ENCODE measurements at places on chromosomes 3 and 15. TPM values are rescaled to one million over a fixed set of nuclear protein-coding genes. Genes with fewer than 3 reads are reported as not detected.
A peak's percentile ranks its signal among the peaks of the same experiment; 100 is the strongest.

- H3K27me3 ChIP-seq: no peaks in the 10 kb centered on the region
- H3K36me3 ChIP-seq: no peaks in the 10 kb centered on the region
- DNase-seq: no peak
- H3K4me1 ChIP-seq: no peaks in the 10 kb centered on the region
- H3K4me3 ChIP-seq: no peak overlapping the region
- no peak overlapping the region for H3K27ac ChIP-seq
Observed at GRCh38 chr15:38115121-38115520, 137.5 kb upstream of the SPRED1 start.

SLC12A1 gene
- polyA plus RNA-seq: not detected

DNA sequence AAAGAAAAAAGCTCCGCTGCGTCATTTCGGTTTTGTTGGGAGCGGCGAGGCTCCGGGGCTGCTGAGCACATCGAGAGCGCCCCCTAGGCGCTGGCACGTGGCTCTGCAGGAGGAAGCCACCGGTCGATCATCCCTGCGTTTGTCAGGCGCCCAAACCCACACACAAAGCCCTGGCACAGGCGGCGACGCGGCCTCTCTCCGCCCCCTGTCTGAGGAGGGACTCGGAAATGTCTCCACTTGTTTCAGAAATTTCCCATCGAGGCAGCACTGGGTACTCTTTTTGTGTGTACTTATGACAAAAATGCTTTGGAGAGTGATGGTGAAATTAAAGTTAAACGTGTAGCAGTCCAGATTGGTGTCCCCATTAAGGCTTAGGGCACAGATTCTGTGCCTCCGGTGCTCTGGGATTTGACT is 407.3 kb upstream of the ONECUT1 start:
- peak; percentile 41 for DNase-seq
- peak overlapping the region; percentile 48 for H3K4me3 ChIP-seq
- no peaks in the 10 kb centered on the region for H3K36me3 ChIP-seq

DNA sequence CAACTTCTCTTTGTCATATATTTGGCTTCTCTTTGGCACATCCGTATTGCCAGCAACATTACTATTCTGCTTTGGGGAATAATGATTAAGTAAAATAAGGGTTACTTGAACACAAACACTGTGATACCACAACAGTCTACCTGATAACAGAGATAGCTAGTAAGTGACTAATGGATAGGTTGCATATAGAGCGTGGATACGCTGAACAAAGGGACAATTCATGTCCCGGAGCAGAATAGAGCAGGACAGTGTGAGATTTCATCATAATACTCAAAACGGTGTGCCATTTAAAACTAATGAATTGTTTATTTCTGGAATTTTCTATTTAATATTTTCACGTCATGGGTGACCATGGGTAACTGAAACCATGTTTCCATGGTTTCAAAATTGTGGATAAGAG is 54.1 kb downstream of the SCN5A start:
- DNase-seq: no peak
- no peak overlapping the region for H3K4me3 ChIP-seq
- H3K4me1 ChIP-seq: no peaks in the 10 kb centered on the region

- no peak overlapping the region for H3K27ac ChIP-seq
- no peak overlapping the region for H3K4me3 ChIP-seq
- no peaks in the 10 kb centered on the region for H3K27me3 ChIP-seq
- H3K36me3 ChIP-seq: no peaks in the 10 kb centered on the region
- peaks cover 40% of the 10 kb centered on the region for H3K4me1 ChIP-seq
Observed at GRCh38 chr3:114393367-114394072, 99.7 kb downstream of the TIGIT start.

- no peaks in the 10 kb centered on the region for H3K36me3 ChIP-seq
- H3K4me3 ChIP-seq: no peak overlapping the region
- H3K4me1 ChIP-seq: peaks cover 17% of the 10 kb centered on the region
- no peaks in the 10 kb centered on the region for H3K27me3 ChIP-seq
- H3K27ac ChIP-seq: peak overlapping the region; percentile 63
Observed at GRCh38 chr15:101358895-101359294, 63.8 kb upstream of the SNRPA1 start.

- no peaks in the 10 kb centered on the region for H3K36me3 ChIP-seq
- no peak overlapping the region for H3K4me3 ChIP-seq
- no peak overlapping the region for H3K27ac ChIP-seq
Observed at GRCh38 chr3:127291114-127291513, 3.3 kb upstream of the PRR20G start.

GRAMD2A gene
- polyA plus RNA-seq: not detected

- no peak overlapping the region for H3K4me3 ChIP-seq
- no peaks in the 10 kb centered on the region for H3K27me3 ChIP-seq
- no peak for DNase-seq
- H3K27ac ChIP-seq: no peak overlapping the region
- H3K36me3 ChIP-seq: no peaks in the 10 kb centered on the region
Observed at GRCh38 chr15:48647962-48648361, 2.5 kb upstream of the FBN1 start.

DNA sequence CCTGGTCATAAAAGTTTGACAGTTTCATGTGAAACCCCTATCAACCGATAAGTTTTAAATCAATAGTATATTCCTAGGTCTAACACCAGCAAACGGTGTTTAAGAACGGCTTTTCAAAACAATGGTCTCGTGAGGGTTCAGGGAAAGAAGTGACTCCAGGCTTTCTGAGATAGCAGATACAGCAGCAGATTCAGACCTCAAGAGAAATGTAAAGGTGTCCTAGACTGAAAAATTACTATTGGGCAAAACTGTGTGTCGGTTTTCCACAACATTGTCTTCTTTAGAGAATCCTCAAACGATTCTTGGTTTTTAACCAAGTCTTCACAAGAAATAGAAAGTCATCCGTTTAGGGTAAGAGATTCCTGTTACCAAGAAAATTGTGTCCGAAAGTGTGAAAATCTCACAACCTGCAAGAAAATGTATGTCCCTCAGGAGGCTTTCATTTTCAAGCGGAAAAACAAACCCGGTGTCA is 1.2 kb downstream of the SETD2 start:
- no peaks in the 10 kb centered on the region for H3K27me3 ChIP-seq
- DNase-seq: no peak
- no peaks in the 10 kb centered on the region for H3K36me3 ChIP-seq
- H3K27ac ChIP-seq: peak overlapping the region; percentile 96

C2CD4A gene
- polyA plus RNA-seq: 0.04 TPM

- H3K27me3 ChIP-seq: no peaks in the 10 kb centered on the region
- no peaks in the 10 kb centered on the region for H3K4me1 ChIP-seq
- H3K36me3 ChIP-seq: no peaks in the 10 kb centered on the region
- no peak for DNase-seq
- H3K4me3 ChIP-seq: no peak overlapping the region
Observed at GRCh38 chr3:58792921-58793451, 126.4 kb upstream of the FAM3D start.

- no peak for DNase-seq
- H3K27ac ChIP-seq: peak overlapping the region; percentile 14
- H3K36me3 ChIP-seq: peaks cover 9% of the 10 kb centered on the region
- H3K4me1 ChIP-seq: peaks cover 7% of the 10 kb centered on the region
Observed at GRCh38 chr3:155912579-155913190, 42.2 kb downstream of the GMPS start.

DNA sequence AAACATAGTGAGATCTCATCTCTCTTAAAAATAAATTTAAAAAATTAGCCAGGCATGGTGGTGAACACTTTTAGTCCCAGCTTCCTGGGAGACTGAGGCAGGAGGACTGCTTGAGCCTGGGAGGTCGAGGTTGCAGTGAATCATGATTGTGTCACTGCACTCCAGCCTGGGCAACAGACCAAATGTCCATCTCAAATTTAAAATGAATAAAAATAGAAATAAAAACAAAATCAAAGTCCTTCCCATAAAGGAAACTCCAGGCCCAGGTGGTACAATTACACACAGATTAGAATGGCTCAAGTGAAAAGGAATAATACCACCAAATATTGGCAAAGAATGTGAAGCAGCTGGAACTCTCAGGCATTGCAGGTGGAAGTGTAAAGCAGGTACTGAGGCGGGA is 19.3 kb upstream of the ATP10A start:
- DNase-seq: no peak
- no peak overlapping the region for H3K27ac ChIP-seq
- H3K36me3 ChIP-seq: no peaks in the 10 kb centered on the region
- no peak overlapping the region for H3K4me3 ChIP-seq

DNA sequence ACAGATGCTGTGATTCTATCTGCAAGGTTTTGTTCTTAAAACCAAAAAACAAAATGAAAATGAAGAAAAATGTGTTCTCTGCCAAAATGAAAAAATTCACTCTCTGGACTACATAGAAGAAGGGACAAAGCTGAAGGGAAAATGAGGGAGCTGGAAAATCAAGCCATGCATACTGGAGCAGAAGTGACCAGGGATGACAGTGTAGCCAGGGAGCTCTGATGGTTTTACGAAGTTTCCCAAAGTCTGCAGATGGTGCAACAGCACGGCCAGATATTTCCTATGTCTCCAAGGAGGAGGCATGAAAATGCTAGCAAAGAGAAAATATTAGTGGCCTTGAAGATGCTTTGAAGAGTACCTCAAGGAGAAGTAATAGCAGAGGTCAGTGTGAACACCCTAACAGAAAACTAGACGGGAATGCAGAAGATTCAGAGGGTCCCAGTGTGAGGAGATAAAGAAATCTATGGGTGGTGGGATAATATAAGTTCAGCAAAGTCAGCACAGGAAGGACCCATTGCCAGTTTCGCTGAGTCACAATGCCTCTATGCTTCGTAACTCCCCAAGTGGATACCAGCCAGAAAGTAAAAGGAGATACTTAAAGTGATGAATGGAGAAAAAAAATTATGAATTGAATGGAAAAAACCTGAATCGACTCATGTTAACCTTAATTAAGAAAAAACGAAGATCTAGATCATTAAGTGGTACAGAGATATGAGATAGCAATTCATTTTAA is 39.0 kb upstream of the POMGNT2 start:
- no peak overlapping the region for H3K27ac ChIP-seq
- H3K27me3 ChIP-seq: no peaks in the 10 kb centered on the region
- no peak overlapping the region for H3K4me3 ChIP-seq
- no peaks in the 10 kb centered on the region for H3K36me3 ChIP-seq
- no peak for DNase-seq

GRCh38 chr3:65837604-65838003 is 201.1 kb downstream of the MAGI1 start:
- no peaks in the 10 kb centered on the region for H3K36me3 ChIP-seq
- H3K27ac ChIP-seq: no peak overlapping the region
- H3K4me1 ChIP-seq: no peaks in the 10 kb centered on the region
- H3K27me3 ChIP-seq: no peaks in the 10 kb centered on the region
- no peak for DNase-seq

DNA sequence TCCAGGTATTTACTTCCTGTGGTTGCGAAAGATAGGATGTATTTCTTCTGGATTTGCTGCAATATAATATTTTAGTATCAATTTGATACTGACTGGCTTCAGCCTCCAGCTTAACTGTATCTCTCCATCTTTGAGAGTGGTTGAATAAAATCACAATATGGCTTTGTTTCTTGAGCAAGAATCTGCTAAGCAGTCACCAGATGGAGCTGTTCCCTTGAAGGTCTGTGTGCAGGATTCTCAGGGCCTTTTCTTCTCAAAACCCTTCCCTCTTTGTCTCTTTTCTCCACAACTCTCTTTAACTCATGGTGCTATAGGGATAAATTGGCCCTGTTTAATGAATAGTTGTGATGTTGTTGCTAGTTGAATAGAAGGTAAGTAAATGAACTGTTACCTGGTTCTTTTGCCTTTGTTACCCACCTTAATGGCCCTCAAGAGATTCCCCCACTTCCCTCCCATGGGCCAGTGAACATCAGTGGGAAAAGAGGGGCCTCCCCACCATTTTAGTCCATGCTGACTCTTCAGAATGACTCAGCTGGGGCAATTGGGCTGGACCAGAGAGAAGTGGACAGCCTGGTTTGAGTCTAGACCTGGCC is 34.8 kb upstream of the RAB6B start:
- H3K36me3 ChIP-seq: no peaks in the 10 kb centered on the region
- H3K4me1 ChIP-seq: peaks cover 5% of the 10 kb centered on the region
- H3K4me3 ChIP-seq: no peak overlapping the region
- DNase-seq: no peak
- H3K27me3 ChIP-seq: no peaks in the 10 kb centered on the region
- H3K27ac ChIP-seq: no peak overlapping the region

GRCh38 chr3:39752751-39753150 is 56.7 kb upstream of the MYRIP start:
- no peak overlapping the region for H3K27ac ChIP-seq
- no peaks in the 10 kb centered on the region for H3K36me3 ChIP-seq
- no peak for DNase-seq
- H3K27me3 ChIP-seq: no peaks in the 10 kb centered on the region
- H3K4me1 ChIP-seq: no peaks in the 10 kb centered on the region
- no peak overlapping the region for H3K4me3 ChIP-seq

GRCh38 chr3:194664857-194665256 is 7.1 kb downstream of the LSG1 start:
- peaks cover 85% of the 10 kb centered on the region for H3K36me3 ChIP-seq
- no peak overlapping the region for H3K4me3 ChIP-seq
- no peaks in the 10 kb centered on the region for H3K27me3 ChIP-seq

GABRB3 gene
- polyA plus RNA-seq: 0.35 TPM

UBA3 gene
- 59.3 TPM for polyA plus RNA-seq

SI gene
- 0.01 TPM for polyA plus RNA-seq

- H3K4me3 ChIP-seq: no peak overlapping the region
- H3K4me1 ChIP-seq: no peaks in the 10 kb centered on the region
- H3K27me3 ChIP-seq: no peaks in the 10 kb centered on the region
Observed at GRCh38 chr3:178802259-178802658, 266.0 kb downstream of the KCNMB2 start.

GRCh38 chr3:192187485-192188051 is 539.8 kb downstream of the FGF12 start:
- H3K27ac ChIP-seq: no peak overlapping the region
- H3K4me3 ChIP-seq: no peak overlapping the region
- no peaks in the 10 kb centered on the region for H3K27me3 ChIP-seq
- H3K36me3 ChIP-seq: no peaks in the 10 kb centered on the region
- DNase-seq: no peak

GNB4 gene
- 2.1 TPM for polyA plus RNA-seq

DNA sequence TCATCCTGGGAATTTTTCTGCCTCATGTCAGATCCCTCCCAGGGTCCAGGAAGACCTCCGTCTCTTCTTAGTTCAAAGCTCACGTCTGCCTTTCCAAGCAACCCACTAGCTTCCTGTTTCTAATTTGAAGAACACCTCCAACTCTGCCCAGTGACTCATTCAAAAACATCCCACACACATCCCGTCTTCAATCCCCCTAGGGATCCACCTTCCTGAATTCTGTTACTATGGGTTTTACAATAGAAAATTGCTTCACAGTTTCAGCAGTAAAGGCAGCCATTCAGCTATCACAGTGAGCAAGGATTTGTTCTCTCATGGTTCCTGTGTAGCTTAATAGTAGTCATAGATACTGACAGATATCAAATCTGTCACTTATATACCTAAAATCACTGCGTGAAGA is 308.3 kb upstream of the CCDC54 start:
- H3K4me3 ChIP-seq: no peak overlapping the region
- no peaks in the 10 kb centered on the region for H3K27me3 ChIP-seq
- peaks cover 4% of the 10 kb centered on the region for H3K4me1 ChIP-seq
- no peak overlapping the region for H3K27ac ChIP-seq
- H3K36me3 ChIP-seq: no peaks in the 10 kb centered on the region

GRCh38 chr3:175601521-175601920 is 742.4 kb downstream of the NAALADL2 start:
- H3K27me3 ChIP-seq: no peaks in the 10 kb centered on the region
- no peaks in the 10 kb centered on the region for H3K36me3 ChIP-seq
- H3K4me1 ChIP-seq: no peaks in the 10 kb centered on the region
- no peak overlapping the region for H3K4me3 ChIP-seq
- no peak overlapping the region for H3K27ac ChIP-seq
- no peak for DNase-seq

- no peaks in the 10 kb centered on the region for H3K36me3 ChIP-seq
- no peak for DNase-seq
- H3K4me1 ChIP-seq: no peaks in the 10 kb centered on the region
- no peak overlapping the region for H3K27ac ChIP-seq
- H3K4me3 ChIP-seq: no peak overlapping the region
- H3K27me3 ChIP-seq: no peaks in the 10 kb centered on the region
Observed at GRCh38 chr3:184656829-184657681, 54.8 kb downstream of the MAGEF1 start.

All from psoas muscle (tissue), 8 donors.